Stimulated activated CD4-positive, alpha-beta T cell treated with anti-CD3 and anti-CD28 coated beads, Interleukin-15, amount 100 ng/mL, for 1 hour (primary cell): ENCODE measurements at places on chromosomes 4 and X.

DNA sequence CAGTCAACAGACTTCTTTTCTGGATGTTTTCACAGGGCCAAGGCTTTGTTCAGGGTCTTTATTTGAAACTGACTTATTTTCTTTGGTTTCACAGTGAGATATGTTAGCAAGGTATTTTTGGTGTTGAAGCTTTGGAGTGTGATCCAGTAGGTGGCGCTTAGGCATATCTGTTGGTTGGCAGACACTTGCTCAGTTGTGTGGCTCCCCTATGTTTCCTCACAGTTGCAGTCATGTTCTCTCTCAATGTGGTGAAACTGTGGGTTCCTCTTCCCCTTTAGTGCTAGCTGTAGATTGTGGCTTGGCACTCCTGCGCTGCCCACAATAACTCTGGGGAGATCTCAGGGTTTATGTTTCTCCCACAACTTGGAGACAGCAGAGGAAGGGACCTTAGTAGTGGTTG is 460.8 kb downstream of the SLITRK2 start:
- DNase-seq = no peak

DNA sequence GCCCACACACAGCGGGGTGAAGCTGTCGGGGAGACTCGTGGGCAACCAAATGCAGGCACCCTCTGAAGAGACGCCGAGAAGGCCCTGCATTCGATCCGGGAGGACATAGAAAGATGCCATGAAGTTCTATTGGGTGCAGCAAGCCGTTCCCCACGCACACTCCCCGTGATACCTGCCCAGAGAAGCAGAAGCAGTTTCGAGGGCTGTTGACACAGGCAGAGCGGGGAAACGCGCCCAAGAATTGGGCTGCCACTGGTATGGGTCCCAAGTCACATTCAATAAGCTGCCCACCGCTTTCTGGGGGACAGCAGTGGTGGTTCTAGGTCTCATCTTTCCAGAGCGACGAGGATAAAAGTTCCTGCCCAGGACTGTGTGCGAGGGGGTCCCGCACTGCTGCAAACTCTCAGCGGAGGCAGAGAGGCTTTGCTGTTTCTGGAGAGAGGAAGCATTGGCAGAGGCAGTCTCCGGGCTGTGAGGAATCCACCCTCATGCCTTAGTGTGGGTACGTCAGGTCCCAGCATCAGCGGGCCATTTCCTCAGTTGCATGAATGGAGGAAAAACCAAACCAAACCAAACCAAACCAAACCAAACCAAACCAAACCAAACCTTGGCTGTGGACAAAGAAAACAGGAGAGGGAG is 10.1 kb downstream of the PITX2 start:
- DNase-seq = no peak

- no peak for DNase-seq
Measured at GRCh38 chr4:43680421-43680820, 768.2 kb downstream of the KCTD8 start.

- no peak for DNase-seq
Measured at GRCh38 chr4:112898357-112899141, 150.9 kb upstream of the ANK2 start.

DNA sequence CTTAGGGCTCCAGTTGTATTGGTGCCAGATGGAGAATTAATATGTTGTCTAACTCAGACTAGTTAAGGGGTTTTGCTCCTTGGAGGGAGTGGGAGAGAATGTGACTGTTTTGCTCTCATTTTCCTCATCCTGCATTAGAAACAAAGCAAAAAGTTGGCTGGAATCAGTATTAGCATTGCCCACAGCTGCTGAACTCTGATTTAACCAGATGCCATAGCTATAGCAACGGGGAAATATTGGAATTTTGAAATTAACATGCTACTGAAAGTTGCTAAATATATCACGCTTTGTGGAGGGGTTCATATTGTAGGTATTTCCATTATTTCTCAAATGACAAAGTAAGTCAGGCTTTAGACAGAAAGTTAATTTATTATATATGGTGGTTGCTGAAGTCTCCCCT is 66.7 kb upstream of the EOLA2 start:
- DNase-seq = no peak

DNA sequence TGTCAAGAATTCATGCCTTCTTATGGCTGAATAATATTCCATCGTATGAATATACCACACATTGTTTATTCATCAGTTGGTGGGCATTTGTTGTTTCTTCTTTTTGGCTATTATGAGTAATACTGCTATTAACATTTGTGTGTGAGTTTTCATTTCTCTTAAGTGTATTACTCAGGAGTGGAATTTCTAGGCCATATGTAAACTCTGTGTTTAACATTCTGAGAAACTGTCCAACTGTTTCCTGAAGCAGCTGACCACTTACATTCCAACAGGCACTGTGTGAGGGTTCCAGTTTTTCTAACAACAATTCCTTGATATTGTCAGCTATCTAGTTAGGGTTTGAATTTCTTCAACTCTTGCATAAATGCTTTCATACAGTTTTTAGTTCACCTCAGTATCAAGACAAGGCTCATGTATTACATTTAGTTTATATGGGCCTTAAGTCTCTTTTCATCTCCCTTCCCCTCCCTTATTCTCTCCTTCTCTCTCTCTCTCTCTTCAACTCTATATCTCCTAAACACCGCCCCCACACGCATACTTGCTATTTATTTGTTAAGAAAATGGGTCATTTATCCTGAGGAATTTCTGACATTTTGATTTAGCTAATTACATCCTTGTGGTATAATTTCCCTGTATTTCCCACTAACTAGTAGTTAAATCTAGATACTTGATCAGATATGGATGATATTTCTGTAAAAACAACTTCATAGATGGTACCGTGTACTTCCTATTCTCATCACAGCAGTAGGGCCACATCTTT is 77.4 kb downstream of the WDR19 start:
- DNase-seq = no peak

GRCh38 chr4:42048394-42048793 is 58.1 kb downstream of the SLC30A9 start:
- no peak for DNase-seq

DNA sequence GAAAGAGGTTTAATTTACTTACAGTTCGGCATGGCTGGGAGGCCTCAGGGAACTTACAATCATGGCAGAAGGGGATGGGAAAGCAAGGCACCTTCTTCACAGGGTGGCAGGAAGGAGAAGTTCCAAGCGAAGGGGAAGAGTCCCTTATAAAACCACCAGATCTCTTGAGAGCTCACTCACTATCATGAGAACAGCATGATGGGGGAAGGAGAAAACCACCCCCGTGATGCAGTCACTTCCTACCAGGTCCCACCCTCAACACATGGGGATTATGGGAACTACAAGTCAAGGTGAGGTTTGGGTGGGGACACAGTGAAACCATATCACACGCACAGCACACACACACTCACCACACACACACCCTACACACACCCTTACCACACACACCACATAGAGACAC is 104.3 kb downstream of the DCTD start:
- no peak for DNase-seq

DNA sequence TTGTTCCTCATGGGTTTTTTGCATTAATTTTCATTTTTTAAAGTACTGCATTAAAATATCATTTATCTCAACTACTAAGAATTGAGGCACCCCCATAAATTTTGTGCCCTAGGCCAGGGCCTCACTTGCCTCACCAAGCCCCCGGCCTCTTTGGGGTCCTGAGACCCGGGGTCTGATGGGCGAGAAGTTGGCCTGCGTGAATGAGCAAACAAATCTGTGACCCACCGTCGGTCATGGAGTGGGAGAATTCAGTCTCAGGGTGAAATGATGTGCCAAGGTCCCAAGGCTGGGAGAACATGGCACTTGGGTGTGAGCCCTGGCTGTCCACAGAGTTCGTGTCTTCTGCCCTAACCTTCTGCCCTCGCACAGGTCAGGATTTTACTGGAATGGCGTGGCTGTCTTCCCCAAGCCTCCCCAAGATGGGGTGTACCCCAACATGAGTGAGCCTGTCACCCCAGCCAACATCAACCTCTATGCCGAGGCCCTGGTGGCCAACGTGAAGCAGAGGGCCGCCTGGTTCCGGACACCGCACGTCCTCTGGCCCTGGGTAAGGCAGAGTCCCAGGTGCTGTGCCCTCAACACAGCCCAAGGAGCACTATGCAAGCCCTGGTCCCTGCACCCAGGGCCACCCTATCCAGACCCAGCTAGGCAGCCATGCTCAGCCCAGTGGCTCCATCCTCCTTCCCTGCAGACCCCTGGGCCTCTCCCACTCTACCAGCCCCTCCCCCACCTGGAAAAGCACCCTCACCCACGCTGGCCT is 18.0 kb downstream of the MAN2B2 start:
- DNase-seq = no peak

DNA sequence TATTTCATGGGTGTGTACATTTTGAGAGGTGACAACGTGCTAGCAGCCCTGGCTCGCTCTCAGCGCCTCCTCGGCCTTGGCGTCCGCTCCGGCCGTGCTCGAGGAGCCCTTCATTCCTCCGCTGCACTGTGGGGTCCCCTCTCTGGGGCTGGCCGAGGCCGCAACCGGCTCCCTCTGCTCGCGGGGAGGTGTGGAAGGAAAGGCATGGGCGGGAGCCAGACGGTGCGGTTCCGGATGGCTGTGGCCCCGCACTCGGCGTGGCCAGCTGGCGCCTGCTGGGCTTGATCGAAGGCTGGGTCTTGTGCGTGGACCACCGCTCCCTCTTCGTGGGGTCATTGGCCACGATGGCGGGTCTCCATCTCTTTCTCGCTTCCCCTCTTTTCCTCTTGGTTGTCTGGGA is 17.2 kb upstream of the SFRP2 start:
- no peak for DNase-seq

DNA sequence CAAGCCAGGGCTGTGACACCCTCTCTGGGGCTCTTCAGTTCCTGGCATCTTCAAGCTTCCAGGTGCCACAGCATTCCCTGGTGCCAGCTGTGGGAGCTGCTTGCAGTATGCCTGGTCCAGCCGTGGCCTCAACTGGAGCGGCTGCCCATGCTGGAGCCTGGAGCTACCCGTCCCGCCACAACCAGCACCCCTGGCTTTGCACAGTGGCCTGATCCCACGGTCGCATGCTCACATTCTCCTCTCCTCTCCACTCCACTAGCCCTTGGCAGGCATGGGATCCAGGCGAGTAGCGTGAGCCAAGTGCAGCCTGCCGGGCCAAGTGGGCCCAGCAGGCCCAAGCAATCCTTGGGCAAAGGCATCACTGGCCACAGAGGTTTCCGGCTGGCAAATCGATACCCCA is 81.7 kb downstream of the PPP4R3C start:
- no peak for DNase-seq

- DNase-seq = no peak
Measured at GRCh38 chr4:13493793-13494192, 9.7 kb upstream of the RAB28 start.

GRCh38 chr4:137597752-137598430 is 65.6 kb upstream of the PCDH18 start:
- DNase-seq = no peak

GRCh38 chrX:9471571-9471985 is 6.7 kb downstream of the TBL1X start:
- no peak for DNase-seq

DNA sequence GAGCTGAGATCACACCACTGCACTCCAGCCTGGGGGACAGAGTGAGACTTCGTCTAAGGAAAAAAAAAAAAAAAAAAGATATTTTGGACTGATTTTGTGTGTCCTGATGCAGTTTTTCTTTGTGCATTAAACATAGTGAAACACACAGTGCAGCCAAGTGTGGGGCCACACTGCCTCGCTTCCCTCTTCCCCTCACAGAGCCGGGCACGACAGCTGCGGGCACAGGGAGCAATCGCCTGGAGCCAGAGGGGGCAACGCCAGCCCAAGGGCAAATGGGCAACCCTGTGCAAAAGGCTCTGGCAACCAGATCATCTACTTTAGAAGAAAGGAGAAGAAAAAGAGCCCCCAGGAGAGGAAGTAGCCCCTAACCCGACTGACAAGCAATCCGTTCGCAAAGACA is 13.5 kb upstream of the CCNQ start:
- DNase-seq = no peak

GRCh38 chr4:139515531-139515958 is 40.5 kb downstream of the SETD7 start:
- no peak for DNase-seq

DNA sequence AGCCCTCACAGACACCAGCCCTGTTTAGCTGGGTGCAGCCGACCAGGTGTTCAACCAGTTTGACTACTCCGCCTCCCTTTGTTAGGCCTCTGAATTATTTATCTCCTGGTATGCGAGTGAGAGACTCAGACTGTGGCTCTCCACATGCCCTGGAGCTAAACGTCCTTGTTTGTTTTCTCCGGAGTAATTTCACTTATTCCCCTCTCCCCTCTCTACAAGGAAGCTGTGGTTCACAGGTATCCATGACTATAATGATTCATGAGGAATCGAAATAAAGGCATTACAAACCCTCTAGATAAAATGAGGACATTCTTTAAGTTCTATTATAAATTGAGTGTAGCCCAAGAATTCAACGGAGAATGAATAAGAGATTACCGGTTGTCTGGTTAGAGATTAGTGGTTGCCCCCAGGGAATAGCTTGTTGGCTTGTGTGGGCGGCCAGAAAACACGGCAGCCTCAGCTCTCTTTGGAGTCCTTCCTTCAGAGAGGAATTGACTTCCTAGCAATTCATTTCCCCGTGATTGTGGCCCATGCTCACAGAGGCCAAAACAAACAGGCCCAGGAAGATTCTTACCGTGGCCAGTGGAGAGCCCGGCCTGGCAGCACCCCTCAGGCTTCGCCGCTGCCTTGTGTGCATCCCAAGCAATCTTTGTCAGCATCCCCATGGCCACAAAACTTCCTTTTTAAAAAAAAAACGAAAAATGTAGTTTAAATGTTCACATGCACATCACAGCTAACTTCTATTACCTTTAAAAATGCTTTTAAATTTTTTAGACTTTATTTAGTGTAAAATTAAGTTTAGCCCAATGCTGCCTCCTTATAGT is 60.2 kb upstream of the CBR4 start:
- no peak for DNase-seq

- no peak for DNase-seq
Measured at GRCh38 chr4:151569650-151570049, 160.7 kb downstream of the FHIP1A start.

DNA sequence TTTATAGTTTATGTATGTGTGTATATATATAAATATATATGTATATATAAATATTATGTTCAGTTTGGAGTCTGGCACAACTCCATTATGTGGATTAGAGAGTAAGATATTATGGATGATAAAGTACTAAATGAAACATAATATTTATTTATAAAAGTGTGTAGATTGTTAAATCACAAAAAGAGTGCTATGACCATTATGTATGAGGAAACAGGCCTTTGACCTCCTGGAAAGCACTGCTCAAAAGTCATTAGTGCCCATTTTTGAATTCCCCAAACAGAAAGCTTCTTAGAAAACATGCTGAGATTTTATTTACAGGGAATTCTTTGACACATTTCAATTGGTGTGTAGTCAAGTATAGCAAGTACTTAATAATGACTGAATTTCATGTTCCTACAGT is 391.2 kb downstream of the UNC5C start:
- no peak for DNase-seq

- DNase-seq = no peak
Measured at GRCh38 chrX:65993915-65994460, 45.9 kb downstream of the VSIG4 start.

GRCh38 chrX:103658681-103659433 is 27.6 kb downstream of the MORF4L2 start:
- DNase-seq = no peak
